ENCODE measurements at places on chromosomes 7 and 10.
A peak's percentile ranks its signal among the peaks of the same experiment; 100 is the strongest.

DNA sequence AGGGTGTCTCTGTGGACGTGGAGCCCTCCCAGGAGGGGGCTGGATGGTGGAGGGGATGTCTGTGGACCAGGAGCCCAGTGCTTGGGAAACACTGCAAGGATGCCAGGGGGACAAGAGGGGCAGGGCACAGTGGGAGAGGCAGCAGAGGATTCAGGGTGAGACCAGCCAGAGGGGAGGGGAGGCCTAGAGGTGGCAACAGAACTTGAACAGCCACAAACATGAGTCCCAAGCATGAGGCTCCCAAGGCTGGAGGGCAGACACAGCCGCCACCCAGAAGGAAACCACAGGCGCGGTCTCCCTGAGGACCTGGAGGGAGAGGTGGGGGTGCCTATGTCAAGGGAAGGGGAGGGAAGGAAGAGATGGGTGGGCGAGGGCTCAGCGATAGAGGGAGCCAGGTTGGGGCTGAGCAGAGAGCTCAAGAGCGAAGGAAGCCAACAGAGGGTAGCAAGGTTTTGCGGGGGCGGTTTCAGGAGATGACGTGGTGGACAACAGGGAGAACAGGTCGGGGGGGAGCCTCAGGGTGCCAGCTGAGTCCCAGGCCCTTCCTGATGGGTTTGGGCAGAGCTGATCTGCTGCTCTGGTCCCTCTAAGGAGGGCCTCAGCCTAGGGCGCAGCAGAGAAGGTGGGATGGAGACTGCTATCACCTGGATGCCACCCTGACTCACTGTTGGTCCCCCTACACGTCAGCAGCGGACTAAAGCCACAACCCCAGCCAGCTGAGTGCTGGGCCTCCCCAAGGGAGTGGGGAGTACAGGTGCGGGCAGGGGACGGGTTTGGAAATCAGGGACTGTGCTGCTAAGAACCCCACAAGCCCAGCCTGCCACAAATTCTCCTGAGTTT is 6.7 kb upstream of the PILRA start:
- DNase-seq = no peak

GRCh38 chr10:43167498-43167889 is 29.2 kb downstream of the CSGALNACT2 start:
- no peak for DNase-seq

GRCh38 chr10:87589645-87590051 is 70.0 kb upstream of the PAPSS2 start:
- DNase-seq = peak; percentile 42

GRCh38 chr10:43287056-43288007 is 20.5 kb upstream of the RASGEF1A start:
- peak; percentile 95 for DNase-seq

- peak; percentile 37 for DNase-seq
Measured at GRCh38 chr10:29841724-29842649, 207.2 kb upstream of the SVIL start.

DNA sequence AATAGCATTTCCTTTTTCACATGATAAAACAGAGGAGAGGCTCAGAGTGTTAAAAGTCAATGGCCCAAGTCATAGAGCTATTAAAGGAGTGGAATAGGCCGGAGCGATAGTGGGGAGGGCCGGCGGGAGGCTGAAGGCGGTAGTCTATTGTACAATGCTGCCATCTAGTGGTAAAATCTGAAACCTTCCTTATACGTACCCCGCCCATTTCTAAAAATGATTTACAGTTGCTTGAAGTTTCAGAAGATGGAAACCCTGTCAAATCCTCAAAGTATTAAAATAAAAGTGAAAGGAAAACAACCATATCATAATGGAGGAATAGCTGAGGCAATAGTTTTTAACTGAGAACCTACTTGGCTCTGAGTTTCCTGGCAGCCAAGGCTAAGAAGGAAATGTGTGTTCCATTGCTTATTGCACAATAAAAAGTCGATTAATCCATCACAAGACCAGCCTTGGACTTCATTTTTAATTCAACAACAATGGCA is 209.1 kb downstream of the CCSER2 start:
- DNase-seq = peak; percentile 75

GRCh38 chr10:81280497-81281479 is 594.2 kb upstream of the NRG3 start:
- no peak for DNase-seq

DNA sequence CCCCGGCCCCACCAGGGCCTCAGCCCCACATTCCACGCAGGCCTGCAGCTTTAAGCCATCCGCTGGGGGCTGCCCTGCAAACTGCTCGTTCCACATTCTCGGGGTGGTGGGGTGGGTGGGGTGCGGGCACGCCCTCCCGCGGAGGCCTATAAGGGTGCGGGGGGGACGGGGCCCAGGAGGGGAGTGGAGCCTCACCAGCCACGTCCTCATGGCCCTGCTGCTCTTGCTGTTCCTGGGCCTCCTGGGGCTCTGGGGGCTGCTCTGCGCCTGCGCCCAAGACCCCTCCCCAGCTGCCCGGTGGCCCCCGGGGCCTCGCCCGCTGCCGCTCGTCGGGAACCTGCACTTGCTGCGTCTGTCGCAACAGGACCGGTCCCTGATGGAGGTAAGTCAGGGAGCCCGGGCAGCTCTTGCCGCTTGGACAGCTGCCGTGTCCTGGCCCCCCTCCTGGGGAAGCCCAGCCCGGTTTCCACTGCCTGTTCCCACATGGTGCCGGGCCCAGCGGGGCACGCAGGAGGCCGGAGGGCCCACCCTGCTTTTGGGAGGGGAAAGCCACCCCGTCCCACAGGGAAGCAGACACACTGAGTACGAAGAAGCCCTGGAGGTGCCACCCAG is at the start of gene CYP2W1:
TSS of gene CYP2W1 (plus strand) at position 178 of the 612 bp plus-strand sequence. CDS start at position 209, 31 bp downstream.
- DNase-seq = no peak

DNA sequence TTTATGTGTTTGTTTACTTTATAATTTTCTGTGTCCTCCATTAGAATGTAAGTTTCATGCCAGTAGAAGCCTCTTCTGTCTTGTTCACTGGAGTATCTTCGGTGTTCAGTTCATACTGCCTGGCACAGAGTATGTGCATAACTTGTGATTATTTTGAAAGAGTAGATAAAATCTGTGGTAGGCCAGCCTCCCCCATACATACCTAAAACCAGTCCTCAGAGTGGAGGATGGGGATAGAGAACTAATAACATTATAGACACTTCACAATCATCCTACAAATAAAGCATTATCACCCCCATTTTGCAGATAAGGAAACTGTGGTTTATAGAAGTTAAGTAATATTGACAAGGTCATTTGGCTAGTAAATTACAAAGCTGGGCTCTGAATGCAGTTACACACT is 28.0 kb downstream of the VIM start:
- DNase-seq = no peak

- DNase-seq = peak; percentile 74
Measured at GRCh38 chr10:43420369-43421200, 11.6 kb upstream of the HNRNPF start.

DNA sequence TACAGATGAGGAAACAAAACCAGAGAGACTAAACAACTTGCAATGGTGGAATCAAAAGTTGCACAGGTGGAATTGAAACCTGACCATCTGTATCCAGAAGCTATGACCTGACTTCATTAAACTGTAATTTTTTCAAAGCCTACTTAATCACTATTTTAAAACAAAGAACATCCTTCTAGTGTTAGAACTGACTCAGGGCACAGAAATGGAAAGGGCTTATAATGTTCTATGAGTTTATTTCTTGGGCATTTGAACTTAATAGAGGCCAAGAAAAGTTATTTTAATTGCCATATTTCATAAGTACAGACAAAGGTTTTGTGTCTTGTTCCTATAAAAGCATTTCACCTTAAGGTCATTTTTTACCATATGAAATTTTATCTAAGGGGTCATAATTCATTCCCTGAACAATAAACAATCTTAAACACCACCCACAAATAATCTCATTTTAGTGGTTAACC is 8.8 kb downstream of the ITGB1 start:
- no peak for DNase-seq

DNA sequence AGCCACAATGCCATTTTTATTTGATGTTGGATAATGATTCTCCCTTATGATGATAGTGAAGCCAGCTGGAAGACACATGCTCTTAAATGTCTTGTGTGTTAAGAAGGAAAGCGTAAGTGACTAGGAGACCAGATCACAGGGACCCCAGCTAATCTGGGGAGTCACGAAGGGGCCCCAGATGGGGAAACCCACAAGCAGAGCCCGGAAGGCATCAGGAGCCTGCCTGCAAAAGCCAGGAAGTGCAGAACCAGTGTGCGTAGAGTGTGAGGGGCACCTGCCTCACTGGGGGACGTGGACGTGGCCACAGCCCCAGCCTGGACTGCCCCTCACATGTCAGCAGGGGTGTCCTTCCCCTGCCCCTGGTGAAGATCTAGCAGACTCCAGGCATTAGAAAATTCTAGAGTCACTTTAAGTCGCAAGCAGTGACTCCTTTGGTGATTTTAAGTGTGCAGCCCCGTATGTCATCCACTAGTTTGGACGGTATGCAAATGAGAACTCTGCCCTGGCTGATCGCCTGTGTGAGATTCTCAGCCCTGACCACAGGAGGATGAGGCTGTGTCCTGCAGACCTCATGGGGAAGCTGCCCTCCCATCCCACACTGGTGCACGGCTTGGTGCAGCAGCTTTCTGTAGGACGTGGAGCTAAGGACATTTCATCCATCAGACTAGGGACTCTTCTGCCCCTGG is 243.0 kb downstream of the WDR37 start:
- no peak for DNase-seq

GRCh38 chr10:90484518-90484917 is 373.3 kb downstream of the HTR7 start:
- DNase-seq = peak; percentile 3

GRCh38 chr7:37598824-37599223 is 84.7 kb upstream of the GPR141 start:
- no peak for DNase-seq

DNA sequence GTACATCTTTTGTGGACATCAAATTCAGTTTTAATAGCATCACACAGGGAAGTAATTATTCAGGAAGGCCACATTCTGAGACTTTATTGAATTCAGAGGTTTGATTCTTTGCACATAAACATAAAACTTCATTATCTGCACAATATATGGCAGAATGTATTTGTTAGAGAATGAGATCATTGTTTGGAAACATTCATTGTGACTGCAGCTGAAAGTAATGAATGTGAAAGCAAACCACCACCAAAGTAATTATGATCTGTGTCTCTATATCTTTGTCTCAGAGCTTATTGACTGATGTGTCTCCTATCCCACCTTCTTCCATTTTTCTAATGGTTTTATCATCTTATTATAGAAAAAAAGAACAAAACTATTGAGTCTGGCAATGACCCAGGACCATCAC is 340.9 kb upstream of the PCDH15 start:
- no peak for DNase-seq

DNA sequence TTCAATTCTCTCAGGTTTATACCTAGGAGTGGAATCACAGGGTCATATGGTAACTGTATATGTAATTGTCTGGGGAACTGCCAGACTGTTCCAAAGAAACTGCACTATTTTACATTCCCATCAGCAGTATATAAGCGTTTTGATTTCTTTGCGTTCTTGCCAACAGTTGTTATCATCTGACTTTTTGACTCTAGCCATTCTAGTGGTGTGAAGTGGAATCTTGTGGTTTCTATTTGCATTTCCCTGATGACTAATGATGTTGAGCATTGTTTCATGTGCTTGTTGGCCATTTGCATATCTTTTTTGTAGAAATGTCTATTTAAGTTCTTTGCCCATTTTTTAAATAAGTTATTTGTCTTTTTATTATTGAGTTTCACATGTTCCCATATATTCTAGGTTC is 44.3 kb upstream of the ZC3HAV1 start:
- DNase-seq = no peak

- peak; percentile 59 for DNase-seq
Measured at GRCh38 chr7:155357573-155358041, 59.9 kb downstream of the INSIG1 start.

- DNase-seq = no peak
Measured at GRCh38 chr10:133316266-133316665, 7.6 kb downstream of the ZNF511 start.
